ENCODE measurements at places on chromosomes 2 and 18.

- DNase-seq: no peak
Observed at GRCh38 chr2:209905691-209906090, 96.7 kb upstream of the RPE start.

GRCh38 chr2:105641389-105641811 is 103.3 kb upstream of the NCK2 start:
- no peak for DNase-seq

- DNase-seq: no peak
Observed at GRCh38 chr18:11808001-11808855, 43.0 kb upstream of the CHMP1B start.

GRCh38 chr2:230343747-230344146 is 16.8 kb downstream of the SP140L start:
- no peak for DNase-seq

- DNase-seq: no peak
Observed at GRCh38 chr2:109208951-109209335, 79.9 kb downstream of the SH3RF3 start.

GRCh38 chr18:46877329-46877987 is 39.8 kb downstream of the PIAS2 start:
- no peak for DNase-seq

DNA sequence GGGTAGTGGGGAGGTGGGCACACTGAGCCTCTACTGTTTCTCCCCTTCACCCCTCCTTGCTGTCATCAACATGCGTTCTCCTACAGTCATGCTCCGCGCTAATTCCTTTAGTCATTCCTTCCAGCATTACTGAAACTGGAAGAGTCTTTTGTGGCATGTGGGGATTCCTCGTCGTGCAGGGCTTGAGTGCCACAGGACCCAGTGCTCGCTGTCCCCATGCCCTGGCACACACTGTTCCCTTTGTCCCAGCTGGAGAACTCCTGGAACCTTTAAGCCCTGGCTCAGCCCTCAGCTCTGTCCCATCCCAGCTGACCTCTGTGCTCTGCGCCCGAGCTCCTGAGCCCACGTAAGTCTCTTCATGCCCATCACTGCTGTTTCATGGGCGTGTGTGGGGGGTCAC is 42.1 kb downstream of the ODC1 start:
- no peak for DNase-seq

- DNase-seq: no peak
Observed at GRCh38 chr2:217466805-217467204, 536.0 kb downstream of the TNS1 start.

GRCh38 chr2:54881759-54882158 is 158.3 kb downstream of the EML6 start:
- no peak for DNase-seq

GRCh38 chr2:71607151-71607889 is 154.0 kb downstream of the DYSF start:
- no peak for DNase-seq

DNA sequence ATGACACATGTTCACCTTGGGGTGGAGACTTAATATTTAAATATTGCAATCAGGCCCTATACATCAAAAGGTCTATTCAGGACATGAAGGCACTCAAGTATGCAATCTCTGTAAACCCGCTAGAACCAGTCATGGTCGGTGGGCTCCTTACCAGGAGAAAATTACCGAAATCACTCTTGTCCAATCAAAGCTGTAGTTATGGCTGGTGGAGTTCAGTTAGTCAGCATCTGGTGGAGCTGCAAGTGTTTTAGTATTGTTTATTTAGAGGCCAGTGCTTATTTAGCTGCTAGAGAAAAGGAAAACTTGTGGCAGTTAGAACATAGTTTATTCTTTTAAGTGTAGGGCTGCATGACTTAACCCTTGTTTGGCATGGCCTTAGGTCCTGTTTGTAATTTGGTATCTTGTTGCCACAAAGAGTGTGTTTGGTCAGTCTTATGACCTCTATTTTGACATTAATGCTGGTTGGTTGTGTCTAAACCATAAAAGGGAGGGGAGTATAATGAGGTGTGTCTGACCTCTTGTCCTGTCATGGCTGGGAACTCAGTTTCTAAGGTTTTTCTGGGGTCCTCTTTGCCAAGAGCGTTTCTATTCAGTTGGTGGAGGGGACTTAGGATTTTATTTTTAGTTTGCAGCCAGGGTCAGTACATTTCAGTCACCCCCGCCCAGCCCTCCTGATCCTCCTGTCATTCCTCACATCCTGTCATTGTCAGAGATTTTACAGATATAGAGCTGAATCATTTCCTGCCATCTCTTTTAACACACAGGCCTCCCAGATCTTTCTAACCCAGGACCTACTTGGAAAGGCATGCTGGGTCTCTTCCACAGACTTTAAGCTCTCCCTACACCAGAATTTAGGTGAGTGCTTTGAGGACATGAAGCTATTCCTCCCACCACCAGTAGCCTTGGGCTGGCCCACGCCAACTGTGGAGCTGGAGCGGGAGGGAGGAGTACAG is 108.1 kb downstream of the XRCC5 start:
- DNase-seq: no peak

Measured in COR-L47 (cell line).